Glutamatergic neuron (in vitro differentiated cells): ENCODE measurements at places on chromosomes 13 and 19. TPM values are rescaled to one million over a fixed set of nuclear protein-coding genes. Genes with fewer than 3 reads are reported as not detected.

GRCh38 chr19:51713319-51714285 is 10.2 kb downstream of the HAS1 start:
- DNase-seq = no peak

DNA sequence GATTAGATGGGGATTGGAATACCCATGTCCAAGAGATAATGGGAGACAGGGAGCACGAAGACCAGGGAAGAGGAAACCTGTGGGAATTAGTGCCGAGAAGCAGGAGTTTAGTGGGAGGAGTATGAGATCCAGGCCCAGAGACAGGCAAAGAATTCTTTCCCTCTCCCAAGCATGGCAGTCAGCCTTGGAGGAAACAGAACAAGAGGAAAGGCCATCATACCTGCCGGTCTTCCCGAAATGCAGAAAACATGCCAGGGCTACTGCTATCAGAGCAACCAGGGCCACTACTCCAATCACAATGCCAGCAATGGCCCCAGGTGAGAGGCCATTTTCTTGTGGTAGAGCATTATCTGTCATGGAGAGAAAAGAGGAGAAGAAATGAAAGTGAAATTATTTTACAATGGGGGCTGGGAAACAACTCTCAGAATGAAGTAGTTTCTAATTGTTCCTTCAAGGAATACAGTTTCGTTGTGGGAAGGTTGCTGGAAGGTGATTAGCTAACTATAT is 16.1 kb downstream of the CEACAM1 start:
- DNase-seq = no peak

- DNase-seq = no peak
Observed at GRCh38 chr13:94268661-94269060, 210.8 kb downstream of the DCT start.

- DNase-seq = no peak
Observed at GRCh38 chr13:37598597-37598996, at the start of gene POSTN. POSTN (minus strand) TSS chr13:37598768; CDS start chr13:37598726, 42 bp downstream.

DNA sequence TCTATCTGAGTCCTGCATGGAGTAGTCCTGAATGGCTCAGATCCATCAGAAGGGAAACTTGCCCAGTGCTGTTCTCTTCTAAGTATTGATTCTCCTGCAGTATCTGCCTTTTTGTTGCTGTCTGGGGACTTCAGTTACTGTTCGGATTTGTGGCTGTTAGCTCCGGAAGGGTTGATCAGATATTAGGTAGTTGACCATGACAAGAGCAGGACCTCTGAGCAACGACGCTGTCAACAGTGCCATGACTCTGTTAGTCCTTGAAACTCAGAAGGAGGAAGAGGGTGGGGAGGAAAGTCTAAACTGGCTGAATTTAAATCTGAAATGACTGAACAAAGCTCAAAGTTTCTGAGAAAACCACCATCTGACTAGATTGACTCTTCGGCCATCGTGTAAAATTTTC is 42.2 kb downstream of the CCNE1 start:
- no peak for DNase-seq

DNA sequence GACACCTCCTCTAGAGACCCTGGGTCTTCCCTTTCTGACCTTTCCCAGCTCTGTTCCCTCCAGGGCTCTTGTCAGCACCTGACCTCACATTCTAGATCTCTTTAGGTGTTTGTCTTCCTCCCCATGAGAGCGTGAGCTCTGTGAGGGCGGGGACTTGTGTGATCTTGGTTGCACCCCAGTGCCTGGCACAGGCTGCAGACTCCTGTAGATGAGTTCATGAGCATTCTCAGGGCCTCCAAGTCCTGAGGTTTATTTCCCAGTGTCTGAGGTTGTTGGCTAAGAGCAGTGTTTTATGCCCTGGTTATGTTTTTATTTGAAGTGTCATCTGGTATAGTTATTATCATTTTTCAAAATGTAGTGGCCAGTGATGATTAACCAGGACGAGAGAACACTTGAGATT is 596 bp downstream of the CEACAM4 start:
- no peak for DNase-seq

DNA sequence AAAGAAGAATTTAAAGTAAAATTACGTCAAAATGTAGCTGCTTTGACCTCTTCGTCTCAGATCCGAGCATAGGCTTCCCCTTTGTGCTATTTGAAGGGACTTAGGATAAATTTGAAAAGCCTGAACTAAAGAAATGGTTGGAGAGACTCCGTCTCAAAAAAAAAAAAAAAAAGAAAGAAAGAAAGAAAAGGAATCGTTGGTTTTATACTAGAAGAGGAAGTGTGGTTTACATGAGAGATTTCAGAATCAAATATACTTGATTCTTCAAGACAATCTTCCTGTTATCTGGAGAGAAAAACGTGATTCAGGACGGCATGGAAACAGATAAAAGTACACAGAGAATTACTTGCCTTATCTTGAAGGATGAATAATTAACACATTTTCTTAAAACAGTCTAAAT is 474 bp upstream of the ZNF780B start:
- DNase-seq = no peak

DNA sequence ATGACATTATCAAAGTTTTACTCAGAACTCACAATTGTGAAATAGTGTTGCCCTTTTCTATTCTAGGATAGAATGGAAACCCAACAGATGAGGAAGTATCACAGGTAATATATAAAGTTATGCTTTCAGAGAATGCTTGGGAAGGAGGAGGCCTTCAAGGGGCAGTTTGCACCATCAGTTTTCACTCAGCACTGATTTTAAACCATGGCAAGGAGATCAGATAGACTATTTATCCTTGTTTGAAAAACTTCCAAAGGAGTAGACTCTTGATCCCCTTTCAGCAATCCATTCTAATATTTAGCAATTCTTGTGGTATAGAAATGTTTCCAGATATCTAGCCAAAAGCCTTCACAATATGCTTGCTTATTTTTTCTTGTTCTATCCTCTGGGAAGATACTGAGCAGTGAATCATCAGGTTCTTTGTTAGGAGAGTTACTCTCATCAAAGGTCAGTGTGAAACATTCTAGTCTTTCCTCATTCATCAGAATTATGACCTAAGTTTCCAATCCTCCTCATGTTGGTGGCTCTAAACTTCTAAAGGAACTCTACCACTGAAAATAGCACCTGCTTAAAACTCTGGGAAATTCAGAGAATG is 3.8 kb downstream of the GPC6 start:
- DNase-seq = no peak

DNA sequence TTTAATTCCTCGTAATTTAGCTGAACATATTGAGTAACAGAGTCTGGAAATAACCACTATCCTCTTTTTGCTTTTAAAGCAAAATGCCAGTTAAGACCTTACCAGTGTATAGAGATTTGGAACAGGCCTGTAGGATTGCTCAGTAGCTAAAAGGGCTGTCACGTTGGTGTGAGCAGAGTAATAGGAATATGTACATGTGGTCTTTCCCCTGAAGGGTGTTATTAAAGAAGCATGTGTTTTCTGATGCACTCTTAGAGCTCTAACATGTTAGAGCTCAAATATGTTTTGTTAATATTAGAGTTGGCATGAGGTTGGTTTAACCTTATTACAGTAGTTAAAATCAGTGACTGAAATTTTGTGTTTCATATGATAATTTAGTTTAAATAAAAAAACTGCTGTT is 172.9 kb downstream of the PDS5B start:
- DNase-seq = no peak

DNA sequence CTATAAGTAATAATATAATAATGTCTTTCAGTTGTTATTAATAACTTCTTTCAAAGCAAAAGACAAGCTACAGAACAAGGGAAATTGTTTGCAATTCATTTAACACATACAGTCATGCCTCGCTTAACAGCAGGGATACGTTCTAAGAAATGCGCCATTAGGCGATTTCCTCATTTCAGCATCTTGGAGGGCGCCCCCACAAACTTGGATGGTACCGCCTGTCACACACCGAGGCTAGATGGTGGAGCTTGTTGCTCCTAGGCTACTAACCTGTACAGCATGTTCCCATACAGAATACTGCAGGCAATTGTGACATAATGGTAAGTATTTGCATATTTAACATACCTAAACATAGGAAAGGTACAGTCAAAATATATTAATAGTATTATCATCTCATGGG is 8.2 kb upstream of the ANKRD10 start:
- DNase-seq = no peak

DNA sequence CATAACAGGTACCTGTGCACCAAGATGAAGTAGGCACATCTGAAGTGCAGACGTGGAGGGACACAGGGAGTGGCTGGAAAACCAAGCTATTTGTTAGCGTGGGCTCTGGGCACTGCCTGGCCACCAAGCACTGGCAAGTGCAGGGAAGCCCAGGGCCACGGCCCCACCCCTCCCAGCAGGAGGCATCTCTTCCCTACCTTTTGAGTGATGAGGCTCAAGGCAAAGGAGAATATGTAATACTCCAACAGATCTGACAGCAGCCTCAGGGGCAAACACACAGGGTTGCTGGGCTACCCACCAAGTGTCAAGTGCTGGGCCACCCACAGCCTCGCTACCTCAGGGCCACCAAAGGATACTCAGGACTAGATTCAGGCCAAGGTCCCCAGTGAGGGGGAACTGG is 11.6 kb downstream of the TUBA3C start:
- no peak for DNase-seq

Gene ZNF571
- total RNA-seq = 6.1 TPM

Gene UHRF1
- 10.4 TPM for total RNA-seq

Gene ETV2
- total RNA-seq = 1.3 TPM

Gene EVI5L
- total RNA-seq = 36.4 TPM

Gene DNAAF3
- total RNA-seq = 2.4 TPM

Gene RDH8
- not detected for total RNA-seq

Gene ISOC2
- total RNA-seq = 24.9 TPM

Gene TUBB4A
- 225 TPM for total RNA-seq

Gene PGLYRP1
- total RNA-seq = not detected
